AG04449 (cell line): ENCODE measurements at places on chromosomes 4 and X.

DNA sequence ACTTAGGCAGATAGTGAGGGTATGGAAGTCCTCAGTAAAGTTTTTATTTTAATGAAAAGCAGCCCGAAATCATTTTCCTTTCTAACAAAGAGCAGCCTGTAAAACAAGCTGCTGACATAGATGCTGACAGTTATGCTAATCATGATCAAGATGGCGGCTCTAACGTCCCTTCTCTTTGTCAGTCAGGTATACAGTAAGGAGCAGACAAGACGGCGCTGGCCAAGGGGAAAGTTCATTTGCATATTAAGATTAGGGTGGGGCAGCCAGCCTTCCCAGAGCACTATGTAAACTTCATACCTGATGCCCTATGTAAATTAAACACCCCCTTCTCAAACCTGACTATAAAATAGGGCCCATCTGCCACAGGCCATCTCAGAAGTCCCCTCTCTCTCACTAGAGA lies 76.9 kb downstream of the MAGEB10 start:
- no peak for DNase-seq

DNA sequence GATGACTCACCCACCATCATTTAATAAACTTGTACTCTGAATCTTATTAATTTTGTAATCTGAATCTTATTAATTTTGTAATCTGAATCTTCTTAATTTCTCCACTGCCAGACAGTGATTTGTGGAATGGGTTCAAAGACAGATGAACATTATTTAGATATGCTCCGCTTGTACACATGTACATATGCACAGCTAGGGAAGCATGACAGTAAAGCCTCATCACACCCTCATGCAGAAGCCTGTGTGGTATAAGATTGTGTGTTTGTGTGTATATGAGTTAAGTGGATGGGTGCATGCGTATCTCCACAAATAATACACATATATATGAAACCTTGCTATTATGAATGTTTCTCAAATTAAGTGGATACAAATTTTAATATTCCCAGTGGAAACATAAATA lies 318.5 kb upstream of the SFRP2 start:
- no peak for DNase-seq

DNA sequence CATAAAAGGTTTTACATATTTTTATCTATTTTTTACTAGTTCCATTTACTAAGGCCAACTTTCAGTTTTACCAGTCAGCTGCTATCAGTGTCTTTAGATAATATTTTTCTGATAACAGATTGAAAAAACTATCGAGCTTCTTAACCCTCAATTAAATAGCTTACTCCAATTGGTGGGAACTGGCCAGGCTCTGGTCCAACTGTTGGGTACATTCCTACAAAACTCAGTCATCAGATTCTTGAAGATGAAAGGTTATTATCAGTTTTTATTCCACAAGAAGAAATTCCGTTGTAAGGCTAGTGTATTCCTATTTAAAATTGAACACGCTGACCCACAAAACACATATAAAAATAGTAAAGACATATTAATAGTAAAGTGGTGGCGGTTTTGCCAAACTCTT lies 346.2 kb downstream of the MAPK10 start:
- DNase-seq = no peak

DNA sequence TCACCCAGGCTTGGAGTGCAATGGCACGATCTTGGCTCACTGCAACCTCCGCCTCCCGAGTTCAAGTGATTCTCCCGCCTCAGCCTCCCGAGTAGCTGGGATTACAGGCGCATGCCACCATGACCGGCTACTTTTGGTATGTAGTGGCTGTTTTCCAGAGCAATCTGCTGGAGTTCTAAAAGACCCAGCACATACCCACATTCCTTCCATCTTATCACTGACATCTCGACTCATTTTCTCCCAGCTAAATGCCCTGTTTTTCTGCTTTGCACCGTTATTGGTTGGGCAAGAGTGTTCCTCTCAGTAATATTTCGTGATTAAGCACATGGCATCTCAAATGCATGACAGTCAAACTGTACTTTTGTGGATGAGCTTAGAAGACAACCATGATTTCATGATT lies 53.7 kb downstream of the PRKX start:
- DNase-seq = no peak

GRCh38 chr4:7513671-7514070 lies 78.9 kb upstream of the PSAPL1 start:
- peak; percentile 4 for DNase-seq
